ENCODE measurements at places on chromosomes 12 and 14. TPM values are rescaled to one million over a fixed set of nuclear protein-coding genes. Genes with fewer than 3 reads are reported as not detected.

DNA sequence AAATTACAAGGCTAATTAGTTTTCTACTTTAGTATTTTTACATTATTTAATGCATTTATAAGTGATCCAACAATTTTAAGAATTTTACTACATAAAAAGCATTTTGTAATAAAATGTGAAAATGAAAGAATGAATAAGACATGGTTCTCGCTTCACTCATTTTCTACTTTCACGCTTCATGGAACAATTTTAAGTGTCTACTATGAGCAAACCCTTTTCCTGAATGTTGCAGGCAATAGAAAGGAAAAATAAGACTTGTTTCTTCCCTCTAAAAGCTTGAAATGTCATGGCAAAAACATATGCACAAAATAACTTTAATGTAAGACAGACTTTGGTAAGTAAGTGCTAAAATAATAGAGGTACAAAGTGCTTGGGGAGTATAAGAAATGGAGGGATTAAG is 205.7 kb upstream of the HMGA2 start:
- DNase-seq, result no peak

- DNase-seq, result no peak
Measured at GRCh38 chr12:15563663-15564062, 225.5 kb downstream of the EPS8 start.

- no peak for DNase-seq
Measured at GRCh38 chr12:96441816-96442215, 41.6 kb upstream of the CDK17 start.

GRCh38 chr12:51171884-51172514 is 936 bp downstream of the TFCP2 start:
- no peak for DNase-seq

Gene ABCD2
- total RNA-seq, result not detected

Gene C12orf60
- 3.5 TPM for total RNA-seq

Gene EIF2B1
- 41.7 TPM for total RNA-seq

Gene TBX3
- 12.8 TPM for total RNA-seq

- DNase-seq, result no peak
Measured at GRCh38 chr12:103369929-103370328, 125.8 kb downstream of the C12orf42 start.

DNA sequence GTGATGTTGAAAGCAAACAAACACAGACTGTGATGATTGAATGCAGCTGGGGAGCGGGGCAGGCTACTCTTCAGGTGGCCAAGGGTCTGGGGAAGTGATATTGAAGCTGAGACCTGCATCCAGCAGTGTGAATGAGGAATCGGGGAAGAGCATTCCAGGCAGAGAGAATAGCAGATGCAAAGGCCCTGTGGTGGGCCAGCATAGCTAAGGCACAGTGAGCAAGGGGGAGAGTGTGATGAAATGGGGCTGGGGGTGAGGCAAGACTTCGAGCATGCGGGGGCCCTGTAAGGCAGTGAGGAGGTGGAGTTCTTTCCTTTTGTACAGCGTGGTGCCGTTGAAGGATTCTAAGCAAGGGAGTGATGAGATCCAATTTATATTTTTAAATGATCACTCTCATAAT is 77.4 kb downstream of the KCNK13 start:
- DNase-seq, result no peak

Gene SLC7A7
- total RNA-seq, result 0.27 TPM

DNA sequence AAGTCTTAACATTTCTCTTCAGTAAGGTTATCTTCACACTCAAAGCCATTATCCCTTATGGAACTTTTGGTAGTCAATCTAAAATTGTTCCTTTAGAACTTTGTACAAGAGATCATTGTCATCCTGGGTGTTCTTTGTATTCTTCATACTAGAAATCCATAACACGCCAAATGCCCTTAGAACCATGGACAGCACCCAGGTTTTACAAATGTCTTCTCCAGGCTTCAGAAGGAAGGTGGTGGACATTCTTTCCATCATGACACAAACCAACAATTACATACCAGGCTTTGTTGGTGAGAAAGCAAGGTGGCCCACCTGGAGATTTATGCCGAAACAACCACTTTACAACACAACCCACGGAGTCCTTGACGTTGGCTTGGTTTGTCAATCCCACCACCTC is 365.6 kb upstream of the TBX3 start:
- DNase-seq, result no peak

Gene GRIP1
- total RNA-seq, result not detected

Gene ITGB7
- total RNA-seq, result 1.9 TPM

DNA sequence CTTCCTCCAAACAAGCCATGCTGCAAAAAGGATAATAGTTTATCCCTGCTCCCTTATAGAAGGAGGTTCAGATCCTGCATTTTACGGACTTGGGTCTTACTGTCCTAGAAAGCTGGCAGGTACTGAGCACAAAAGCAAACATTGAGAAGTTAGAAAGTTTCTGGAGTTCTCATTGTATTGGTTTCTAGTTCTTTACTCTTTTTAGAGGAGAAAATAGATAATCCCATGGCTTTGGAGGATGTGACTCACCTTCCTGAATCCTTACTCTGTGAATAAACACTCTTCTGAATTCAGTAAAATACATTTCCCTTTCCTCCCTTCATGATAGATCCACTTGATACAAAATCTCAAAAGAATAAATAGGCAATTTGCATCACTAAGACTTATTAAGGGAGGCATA is 188.9 kb downstream of the NPAS3 start:
- no peak for DNase-seq

Gene STAT2
- 53.1 TPM for total RNA-seq

Gene SERPINA9
- total RNA-seq, result not detected

DNA sequence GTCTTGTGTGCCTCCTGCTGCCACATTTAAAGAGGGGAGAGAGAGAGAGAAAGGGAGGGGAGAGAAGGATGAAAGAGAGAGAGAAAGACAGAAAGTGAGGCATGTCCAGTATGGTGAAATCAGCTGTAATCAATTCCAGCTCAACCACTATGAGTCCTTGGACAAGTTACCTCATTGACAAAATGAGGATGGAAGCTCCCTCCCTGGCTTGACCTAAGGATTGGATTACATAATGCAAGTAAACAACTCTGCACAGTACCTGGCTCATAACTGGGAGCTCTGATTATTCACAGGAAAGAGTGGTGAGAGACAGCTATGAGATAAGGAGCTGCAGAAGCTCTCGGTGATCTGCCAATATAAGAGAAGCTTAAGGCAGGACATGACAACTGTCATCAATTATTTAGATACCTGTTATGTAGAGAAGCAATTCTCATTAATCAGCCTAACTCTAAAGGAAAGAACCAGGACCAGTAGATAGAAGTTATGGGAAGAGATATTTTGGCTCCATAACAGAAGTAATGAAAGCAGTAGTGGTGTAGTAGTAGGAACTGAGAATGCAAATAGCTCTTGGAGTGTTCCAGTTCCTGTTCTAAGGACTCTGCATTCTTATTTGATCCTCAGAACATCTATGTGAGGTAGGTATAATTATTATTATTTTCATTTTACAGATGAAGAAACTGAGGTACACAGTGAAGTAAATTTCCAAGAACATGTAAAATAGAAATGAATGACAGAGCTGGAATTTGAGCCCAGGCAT is 791.6 kb downstream of the DIO2 start:
- DNase-seq, result no peak

DNA sequence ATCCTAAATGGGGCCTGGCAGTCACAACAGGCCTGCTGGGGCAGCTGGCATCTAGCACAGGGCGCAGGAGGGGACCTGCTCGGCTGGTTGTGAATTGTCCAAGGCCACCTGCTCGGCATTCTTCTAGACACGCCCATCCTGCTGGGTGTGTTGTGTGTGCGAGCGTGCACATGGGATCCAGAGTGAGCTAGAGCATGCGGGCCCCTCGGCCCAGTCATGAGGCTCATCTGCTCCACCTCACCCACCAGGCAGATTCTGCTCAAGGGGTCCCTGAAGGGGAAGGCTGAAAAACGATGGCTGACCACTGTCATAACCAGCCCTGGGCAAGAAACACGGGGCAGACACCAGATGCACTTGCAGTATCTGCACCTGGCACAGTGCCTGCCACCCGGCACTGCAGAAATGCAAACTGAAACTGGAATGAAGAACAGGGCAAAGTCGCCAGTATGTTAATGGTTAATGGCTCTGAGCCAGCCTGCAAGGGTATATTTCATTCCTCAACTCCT is 31.8 kb downstream of the MAX start:
- DNase-seq, result no peak

- no peak for DNase-seq
Measured at GRCh38 chr14:23582906-23583760, 4.5 kb upstream of the JPH4 start.

- no peak for DNase-seq
Measured at GRCh38 chr12:496736-497135, 37.0 kb downstream of the B4GALNT3 start.

DNA sequence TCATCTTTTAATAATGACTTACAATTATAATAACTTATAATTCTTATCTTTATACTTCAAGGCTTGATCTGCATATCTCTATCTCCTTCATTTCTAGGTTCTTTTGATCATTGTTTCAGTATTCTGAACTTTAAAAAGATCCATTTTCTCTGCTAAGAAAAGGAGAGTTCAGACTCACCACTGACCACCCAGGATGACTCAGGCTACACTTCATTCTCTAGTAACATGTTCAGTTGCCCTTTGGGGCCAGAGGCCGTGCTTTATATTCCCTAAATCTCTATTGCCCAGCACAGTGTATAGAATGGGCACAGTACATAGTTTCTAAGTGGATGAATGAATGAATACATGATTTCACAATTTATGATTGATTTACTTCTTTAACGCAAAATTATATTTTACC is 268.7 kb downstream of the AKAP6 start:
- DNase-seq, result no peak

- DNase-seq, result peak; percentile 87
Measured at GRCh38 chr14:76904740-76905569, 78.7 kb downstream of the LRRC74A start.

GRCh38 chr14:105039458-105040205 is 18.7 kb upstream of the CDCA4 start:
- DNase-seq, result no peak

Gene ACVRL1
- total RNA-seq, result 2.5 TPM

DNA sequence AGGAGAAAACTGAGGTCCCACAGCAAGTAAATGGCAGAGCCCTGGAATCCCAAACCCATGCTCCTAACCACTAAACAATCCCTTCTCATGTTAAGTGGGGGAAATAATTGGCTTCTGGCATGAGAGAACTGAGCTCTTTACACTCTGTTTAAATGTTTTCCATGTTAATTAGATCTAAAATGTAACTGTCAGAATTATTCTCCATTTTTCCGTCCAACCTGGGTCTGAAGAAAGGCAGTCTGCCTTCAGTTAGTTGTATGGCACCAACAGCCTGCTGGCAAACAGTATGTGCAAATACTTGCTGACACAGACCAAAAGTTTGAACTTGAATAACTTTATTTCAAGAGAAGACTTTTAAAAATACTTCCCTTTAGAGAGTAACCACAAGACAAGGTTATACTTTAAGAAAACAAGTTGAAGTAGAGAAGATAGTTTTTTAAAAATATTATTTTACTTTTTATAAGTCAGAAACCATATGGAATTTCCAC is 59.7 kb downstream of the E2F7 start:
- no peak for DNase-seq

Gene CDKN3
- 62.5 TPM for total RNA-seq

Gene CFAP73
- total RNA-seq, result 0.34 TPM

DNA sequence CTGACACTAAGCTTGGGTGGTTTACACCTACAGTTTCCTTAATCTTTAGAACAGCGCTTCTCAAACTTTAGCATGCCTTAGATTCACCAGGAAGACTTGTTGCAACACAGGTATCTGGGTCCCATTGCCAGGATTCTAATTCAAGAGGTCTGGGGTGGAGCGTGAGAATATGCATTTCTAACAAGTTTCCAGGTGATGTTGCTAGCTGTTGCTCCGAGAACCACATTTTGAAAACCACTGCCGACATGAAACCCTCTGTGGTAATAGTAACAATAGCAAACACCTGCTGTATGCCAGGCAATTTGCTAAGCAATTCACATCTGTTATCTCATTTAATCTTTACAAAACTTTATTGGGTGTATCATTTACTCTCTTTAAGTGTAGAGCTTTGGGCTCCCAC is 58.6 kb downstream of the TRHDE start:
- no peak for DNase-seq

- no peak for DNase-seq
Measured at GRCh38 chr14:79028281-79028680, 858.1 kb downstream of the NRXN3 start.

Gene ARHGDIB
- total RNA-seq, result 4.3 TPM

Data from HCT116 (cell line).